Mammary epithelial cell (primary cell): ENCODE measurements at places on chromosomes 4 and X. TPM values are rescaled to one million over a fixed set of nuclear protein-coding genes. Genes with fewer than 3 reads are reported as not detected.
A peak's percentile ranks its signal among the peaks of the same experiment; 100 is the strongest.

GRCh38 chrX:153587342-153587741 lies 11.6 kb downstream of the CCNQ start:
- no peak for DNase-seq

GRCh38 chrX:41082783-41083182 lies 2.5 kb upstream of the USP9X start:
- DNase-seq = no peak

DNA sequence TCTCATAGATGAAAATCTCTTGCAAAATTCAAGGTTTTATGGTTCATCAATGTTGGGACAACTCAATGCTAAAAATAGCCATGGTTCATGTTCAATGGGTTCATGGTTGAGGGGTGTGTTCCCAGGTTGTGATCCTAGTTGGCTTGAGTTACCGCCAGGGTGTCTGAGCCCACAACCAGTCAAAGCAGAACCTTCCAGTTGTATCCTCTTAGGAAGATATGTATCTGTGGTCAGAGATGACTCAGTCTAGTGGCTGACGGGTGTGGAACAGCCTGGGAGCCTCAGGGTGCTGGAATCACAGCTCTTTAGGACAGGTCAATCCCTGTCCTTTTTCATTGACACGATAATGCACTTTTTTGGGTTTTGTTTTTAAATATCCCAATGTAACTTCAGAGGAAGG lies 192.3 kb upstream of the NR3C2 start:
- DNase-seq = peak; percentile 81

DNA sequence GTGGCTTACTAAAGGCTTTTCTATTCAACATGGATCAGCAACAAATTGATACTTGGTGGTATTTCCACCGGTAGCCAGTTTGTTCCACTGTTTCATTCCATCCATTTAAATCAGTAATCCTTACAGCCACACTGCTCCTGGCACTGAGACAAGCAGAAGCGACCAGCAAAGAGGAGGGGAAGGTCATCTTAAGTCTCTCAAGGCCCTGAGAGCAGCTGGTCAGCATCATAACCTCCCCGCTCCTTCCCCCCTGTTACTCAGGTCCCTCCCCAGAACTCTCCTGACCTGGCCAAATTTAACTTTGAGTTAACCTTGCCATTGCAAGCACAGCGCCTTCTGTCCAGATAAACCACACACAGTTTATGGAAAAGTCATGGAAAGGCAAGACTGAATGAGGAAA lies 331.3 kb upstream of the KLF3 start:
- no peak for DNase-seq

DNA sequence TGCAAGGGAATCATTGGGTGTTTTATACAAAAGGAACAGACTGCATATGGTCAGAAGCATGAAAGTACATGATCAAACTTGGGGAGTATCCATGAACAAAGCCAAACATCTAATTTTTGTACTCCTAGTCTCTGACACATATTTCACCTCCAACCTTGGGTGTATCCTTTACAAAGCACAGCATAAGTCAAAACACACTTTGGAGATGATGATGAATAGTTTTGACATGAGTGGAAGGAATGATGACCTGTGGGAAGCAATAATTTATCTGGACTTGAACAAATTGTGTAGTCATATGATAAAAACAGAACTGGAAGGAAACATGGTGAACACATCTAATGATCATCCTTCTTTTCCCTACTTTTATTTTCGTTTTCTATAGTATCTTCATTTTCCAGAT lies 108.7 kb upstream of the PLS3 start:
- peak; percentile 22 for DNase-seq

GRCh38 chrX:71650333-71650969 lies 16.9 kb upstream of the LOC101059915 start:
- DNase-seq = no peak

DNA sequence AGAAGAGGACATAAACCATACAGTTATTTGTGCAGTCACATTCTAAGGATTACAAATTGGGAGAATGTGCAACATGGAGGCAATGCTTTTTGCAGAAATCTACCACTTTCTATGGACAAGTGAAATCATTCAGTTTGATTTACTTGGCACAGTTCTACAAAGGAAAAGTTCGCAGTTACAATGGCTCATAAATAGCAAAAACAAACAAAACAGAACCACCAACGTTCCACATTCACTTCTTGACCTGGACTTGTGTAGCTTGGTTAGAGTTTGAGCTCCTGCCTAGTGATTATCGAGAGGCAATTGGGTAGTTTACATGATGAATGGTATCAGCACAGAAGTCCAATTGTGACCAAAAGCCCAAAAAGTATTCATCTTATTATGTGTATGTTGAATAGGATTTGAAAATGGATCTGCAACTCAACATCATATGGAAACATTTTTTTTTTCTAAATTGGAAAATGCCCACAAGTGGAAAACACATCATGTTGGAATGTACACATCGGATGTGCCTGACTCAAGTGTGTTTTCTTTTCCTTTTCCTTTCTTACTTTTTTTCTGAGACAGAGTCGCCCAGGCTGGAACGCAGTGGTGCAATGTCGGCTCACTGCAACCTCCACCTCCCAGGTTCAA lies 123.8 kb downstream of the LUZP4 start:
- no peak for DNase-seq

DNA sequence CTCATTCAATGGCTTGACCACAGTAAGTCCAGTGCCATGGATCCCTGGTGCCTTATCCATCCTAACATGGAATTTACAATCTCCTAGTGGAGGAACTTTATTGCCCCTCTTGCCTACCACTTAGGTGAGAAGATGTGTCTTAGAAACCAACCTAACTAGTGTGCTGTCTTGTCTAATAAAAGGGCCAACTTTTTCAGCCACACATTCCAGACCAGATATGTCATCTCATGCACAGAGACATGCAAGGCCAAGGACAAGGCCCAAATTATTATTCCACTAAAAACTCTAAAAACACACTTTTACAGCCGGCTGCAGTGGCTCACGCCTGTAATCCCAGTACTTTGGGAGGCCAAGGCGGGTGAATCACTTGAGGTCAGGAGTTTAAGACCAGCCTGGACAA lies 10.6 kb upstream of the PRDX4 start:
- no peak for DNase-seq

- DNase-seq = no peak
These were observed 251.9 kb downstream of the STIM2 start for GRCh38 chr4:27112587-27112986.

DNA sequence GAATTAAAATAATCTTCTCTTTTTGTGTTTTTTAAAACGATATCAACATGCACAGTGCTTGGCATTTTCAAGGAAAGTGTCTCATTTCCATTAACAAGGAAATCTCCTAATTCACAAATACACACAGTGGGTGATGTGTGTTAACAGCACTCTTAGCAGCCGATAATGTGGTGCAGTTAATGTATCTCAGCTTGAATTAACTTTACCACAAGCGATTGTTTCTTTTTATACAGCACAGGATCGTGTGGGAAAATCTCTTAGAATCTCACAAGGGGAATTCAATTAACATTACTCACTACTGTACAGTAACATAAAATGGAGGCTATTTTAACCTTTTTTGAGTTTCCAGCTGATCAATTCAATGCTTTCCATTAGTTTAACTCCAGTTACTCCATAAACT lies 1841.9 kb downstream of the STIM2 start:
- no peak for DNase-seq

DNA sequence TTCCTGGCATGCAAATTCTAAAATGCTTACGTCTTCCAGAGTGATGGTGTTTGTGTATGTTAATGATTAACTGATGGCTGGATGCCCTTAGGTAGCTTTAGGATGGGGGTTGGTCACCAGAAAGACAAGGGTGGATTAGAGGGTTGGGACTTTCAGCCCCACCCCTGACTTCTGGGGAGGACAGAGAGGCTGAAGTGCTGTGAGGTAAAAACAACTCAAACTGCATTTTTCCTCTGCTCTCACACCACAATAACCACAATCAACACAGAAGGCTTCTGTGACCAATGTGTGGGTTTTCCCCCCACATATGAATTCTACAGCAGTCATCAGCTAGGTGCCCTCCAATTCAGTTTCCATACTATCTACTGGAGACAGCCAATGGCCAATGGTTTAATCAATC lies 18.7 kb upstream of the DDIT4L start:
- peak; percentile 39 for DNase-seq

DNA sequence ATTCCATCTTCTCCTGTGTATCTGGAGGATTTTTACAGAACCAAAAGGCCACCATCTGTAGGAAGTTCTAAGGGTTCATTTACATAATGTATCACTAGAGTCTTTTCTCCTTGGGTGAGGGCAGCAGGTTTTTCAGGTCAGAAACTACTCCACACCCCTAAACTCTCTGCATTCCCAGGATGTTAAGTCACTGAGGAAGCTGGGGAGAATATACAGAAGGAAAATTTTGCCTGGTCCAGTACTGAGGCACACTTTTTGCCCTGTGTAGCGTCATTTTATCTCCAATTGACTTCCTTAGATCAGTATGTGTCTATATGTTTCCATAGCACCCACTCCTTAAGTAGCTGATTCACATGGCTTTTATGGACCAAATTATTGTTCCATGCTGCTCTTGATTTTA lies 17.0 kb downstream of the XKRX start:
- peak; percentile 39 for DNase-seq

DNA sequence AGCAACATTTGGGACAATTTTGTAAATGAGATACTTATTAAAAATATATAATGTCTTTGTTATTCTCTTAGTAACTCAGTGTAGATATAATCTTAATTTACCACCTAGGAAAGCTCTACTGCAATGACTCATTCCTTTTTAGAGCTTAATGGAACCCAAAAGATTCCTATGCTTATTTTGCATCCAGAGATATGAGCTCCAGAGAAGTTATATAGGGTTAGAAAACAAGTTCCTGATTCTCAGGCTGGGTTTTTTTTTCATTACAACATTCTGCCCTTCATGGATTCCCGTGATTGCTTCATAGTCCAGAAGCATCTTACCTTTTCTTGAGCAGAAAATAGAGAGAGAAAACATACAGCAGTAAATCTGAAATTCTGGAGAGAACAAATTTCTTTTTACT lies 57.9 kb upstream of the CXCL8 start:
- DNase-seq = peak; percentile 68

DNA sequence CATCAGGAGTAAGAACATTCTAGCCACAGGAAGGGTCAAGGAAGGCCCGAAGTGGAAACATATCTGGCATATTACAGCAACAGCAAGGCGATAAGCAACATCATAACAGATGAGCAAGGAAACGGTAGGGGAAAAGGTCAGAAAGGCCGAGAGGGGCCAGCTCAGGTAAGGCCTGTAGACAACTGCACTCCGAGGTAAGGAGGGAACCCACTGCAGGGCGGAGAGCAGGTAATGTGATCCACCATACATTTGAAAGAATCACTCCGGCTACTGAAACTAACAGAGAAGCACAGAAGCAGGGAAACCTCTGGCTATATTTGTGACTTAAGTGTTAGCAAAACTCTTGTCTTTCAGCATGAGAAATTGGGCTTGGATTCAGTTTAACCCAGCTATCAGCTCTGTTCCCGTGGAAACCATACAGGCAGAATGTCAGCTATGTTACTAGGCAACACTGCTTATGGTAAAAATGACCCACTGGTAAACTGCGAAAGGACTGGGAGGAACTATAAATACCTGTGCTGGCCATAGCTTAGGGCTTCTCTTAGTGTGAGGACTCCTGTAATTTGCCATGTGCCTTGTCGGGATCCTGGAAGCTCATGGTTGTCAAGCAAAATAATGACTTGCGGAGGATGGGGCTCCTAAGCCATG lies 31.0 kb downstream of the FRYL start:
- no peak for DNase-seq

GRCh38 chr4:17029964-17030363 lies 131.5 kb upstream of the LDB2 start:
- no peak for DNase-seq

GRCh38 chr4:169399976-169400767 lies 129.4 kb upstream of the SH3RF1 start:
- peak; percentile 57 for DNase-seq

DNA sequence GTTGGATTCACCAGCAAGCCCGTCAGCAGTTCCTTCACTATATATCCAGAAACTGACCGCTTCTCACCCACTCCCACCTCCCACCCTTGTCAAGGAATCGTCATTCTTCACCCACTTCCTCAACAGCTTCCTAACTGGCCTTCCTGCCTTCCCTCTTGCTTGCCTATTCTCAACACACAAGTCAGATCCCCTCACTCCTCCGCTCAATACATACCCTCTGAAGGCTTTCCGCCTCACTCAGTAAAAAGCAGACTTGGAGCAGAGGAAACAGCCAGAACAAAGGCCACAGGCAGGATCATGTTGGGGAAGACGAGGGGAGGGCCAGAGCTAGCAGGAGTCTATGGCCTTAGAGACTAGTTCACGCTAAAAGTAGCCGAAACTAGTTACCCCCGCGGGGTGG lies 23.7 kb downstream of the RWDD4 start:
- DNase-seq = no peak

GRCh38 chr4:160562661-160563060 lies 1459.8 kb downstream of the RAPGEF2 start:
- DNase-seq = no peak

DNA sequence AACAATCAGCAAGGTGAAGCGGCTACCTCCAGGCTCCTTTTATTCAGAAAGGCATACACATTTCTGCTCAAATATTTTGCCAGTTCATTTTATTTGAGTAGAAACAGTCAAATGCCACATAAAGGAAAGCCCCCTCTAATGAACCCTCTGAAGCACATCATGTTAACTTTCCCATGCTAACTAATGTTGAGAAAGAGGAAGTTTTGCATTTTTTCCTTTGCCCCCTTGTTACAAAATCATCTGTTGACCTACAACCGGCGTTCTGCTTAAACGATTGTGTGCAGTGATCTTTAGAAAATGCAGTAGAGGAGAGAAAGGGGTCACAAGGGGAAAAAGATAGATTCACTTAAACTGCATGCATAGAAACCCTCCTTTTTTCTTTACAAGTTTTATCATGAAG lies 25.2 kb upstream of the ATXN3L start:
- DNase-seq = no peak

GRCh38 chrX:134963041-134963440 lies 27.8 kb upstream of the SMIM10 start:
- no peak for DNase-seq

DNA sequence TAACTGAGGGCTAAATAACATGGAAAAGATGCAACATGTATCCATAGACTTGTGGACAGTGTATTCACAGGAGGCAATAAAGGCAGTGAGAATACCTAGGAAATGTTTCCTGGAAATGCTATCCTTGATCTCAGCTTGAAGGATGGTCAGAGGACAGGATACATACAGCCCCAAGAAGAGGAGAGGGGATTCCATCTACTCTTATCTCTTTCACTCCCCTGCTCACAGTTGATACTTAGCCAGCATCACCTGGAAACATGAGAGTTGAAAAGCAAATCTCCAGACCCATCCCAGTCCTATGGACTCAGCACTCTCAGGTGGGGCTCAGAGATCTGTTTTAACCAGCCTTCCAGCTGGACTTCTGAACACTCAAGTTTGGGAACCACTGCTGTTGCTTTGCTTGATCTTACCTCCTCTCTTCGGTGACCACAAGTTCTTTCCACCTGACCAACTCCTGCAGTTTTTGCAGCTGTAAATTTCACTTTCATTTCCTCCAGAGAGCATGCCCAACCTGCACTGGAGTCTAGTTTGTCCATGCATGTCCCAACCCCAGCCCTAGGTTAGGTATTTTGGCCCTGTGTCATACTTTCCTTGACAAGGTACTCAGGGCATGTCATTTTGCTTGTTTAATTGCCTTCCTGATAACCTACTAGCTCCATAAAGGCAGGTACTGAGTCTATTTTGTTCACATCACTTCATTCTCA lies 10.4 kb downstream of the RELL1 start:
- DNase-seq = peak; percentile 34

Gene SULT1B1
- total RNA-seq = under 0.01 TPM

Gene APBB2
- total RNA-seq = 81.7 TPM

Gene SPOCK3
- not detected in 2 replicates for total RNA-seq

Gene GAK
- 59.5 TPM for total RNA-seq

Gene SHROOM4
- 7.0 TPM for total RNA-seq

Gene MAGED4B
- total RNA-seq = 2.3 TPM

Gene PF4V1
- total RNA-seq = not detected in 2 replicates

Gene PASD1
- not detected for total RNA-seq
